ENCODE measurements at places on chromosomes 2 and 18.

DNA sequence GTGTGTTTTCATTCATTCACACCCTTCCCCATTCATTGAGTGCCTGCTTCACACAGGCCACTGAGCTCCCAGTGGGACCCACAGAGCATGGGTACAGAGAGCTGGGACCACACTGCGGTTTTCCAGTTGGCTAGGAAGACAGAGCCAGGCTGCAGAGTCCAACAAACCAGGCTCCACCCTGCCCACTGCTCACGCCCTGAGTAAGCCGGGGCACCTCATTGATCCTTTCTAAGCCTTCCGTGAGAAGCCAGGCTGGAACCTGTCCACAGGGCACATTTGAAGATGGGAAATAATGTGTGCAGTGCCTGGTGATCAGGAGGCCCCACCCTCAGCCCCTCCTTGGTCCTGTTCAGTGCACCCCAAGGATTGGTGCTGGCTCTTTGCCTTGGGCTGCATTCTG lies 13.5 kb downstream of the KCNIP3 start:
- DNase-seq, result no peak

DNA sequence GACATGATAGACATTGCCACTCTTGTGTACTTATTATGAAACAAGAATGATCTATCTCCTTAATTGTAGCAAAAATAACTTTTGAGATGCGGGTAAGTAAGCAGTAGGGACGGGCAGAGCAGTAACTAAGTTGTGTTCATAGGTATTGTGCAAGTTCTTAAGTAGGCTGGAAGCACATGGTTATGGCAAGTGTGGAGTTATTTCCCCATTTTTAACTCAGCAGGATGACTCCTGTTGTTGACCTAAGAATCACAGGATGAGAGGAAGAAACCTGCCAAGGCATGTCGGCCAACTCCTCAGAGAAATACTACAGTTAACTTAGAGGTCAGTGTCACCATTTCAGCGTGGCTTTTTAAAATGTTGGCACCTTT lies 51.1 kb upstream of the FN1 start:
- DNase-seq, result no peak

DNA sequence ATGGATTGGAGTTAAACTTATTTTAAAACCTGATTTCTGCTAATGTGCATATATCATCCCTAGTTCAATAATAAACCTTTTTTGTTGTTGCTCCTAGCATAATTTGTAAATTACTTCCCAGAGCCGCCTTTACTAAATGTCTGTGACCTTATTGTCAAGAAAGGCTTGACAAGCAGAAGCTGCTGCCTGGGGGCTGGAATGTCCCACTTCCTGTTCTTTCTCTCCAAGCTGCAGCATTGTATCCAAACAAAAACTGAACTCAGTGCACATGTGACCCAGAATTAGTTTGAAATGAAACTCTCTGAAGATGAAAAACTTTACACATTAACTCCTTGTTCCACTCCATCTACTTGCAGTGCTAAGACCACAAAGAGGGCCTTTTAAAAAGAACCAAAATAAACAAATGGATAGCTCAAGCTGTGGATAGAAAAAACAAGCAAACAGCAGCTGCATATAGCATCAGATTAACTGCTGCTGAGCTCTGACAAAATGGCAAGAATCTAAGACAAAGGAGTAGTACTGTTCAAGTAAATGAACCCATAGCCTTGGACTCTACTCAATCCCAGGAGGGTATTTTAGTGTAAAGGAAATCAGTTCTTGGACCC lies 99.8 kb upstream of the NEUROD1 start:
- no peak for DNase-seq

GRCh38 chr2:144595686-144596072 lies 75.8 kb upstream of the ZEB2 start:
- DNase-seq, result no peak

- no peak for DNase-seq
These were observed 242.9 kb upstream of the GYPC start for GRCh38 chr2:126413079-126413478.

- no peak for DNase-seq
These were observed 72.8 kb downstream of the SP3 start for GRCh38 chr2:173892341-173892740.

- DNase-seq, result no peak
These were observed 18.6 kb downstream of the RMC1 start for GRCh38 chr18:23521907-23522306.

- DNase-seq, result no peak
These were observed 88.3 kb upstream of the ITGB6 start for GRCh38 chr2:160288324-160288723.

DNA sequence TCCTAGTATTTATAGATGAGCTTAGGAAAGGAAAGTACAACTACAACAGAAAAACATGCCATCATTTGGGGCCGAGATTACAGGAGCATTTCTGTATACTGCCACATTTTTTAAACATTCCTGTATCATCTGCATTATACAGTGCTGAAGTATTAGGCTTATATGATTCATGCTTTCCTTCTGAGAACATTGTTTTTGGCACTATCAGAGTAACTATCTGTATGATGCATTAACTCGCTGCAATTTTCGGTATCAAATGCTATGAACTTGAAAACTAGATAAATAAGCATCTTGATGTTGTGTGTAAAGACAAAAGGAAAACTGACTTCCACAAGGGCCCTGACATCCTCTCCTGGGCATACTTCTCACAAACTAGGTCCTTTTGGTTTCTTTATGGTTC lies 102.0 kb downstream of the RIT2 start:
- DNase-seq, result no peak
